ENCODE measurements at places on chromosomes 16 and 17. TPM values are rescaled to one million over a fixed set of nuclear protein-coding genes. Genes with fewer than 3 reads are reported as not detected.

- peaks cover 22% of the 10 kb centered on the region for H3K4me1 ChIP-seq
- H3K27ac ChIP-seq = peak overlapping the region; percentile 97
- DNase-seq = peak; percentile 73
- H3K36me3 ChIP-seq = peaks cover 7% of the 10 kb centered on the region
These were observed 2.2 kb downstream of the ZNF276 start for GRCh38 chr16:89723279-89724250.

The PPP1R27 gene
- total RNA-seq = not detected

DNA sequence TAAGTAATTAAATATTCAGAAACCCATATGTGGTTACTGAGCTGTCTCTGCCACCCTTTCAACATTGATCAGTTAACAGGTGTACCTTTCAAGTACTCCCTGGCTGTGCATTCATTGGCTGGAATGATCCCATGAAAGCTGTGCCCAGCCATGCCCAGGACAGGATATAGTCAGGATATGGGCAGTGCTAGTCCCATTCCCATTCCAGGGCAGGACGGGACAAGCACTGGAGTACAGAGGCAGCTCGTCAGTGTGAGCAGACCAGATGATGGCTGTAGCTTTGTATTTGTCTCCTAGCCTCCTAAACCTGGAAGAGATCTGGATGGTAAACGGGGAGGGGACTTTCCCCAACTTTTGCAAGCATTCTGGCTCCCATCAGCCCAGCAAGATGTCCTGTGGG, 22.5 kb downstream of the HEATR3 start:
- H3K27me3 ChIP-seq = no peaks in the 10 kb centered on the region
- peaks cover 4% of the 10 kb centered on the region for H3K4me1 ChIP-seq
- no peak overlapping the region for H3K27ac ChIP-seq
- DNase-seq = no peak
- H3K4me3 ChIP-seq = no peak overlapping the region

- no peak overlapping the region for H3K27ac ChIP-seq
- H3K27me3 ChIP-seq = no peaks in the 10 kb centered on the region
- H3K36me3 ChIP-seq = peaks cover 5% of the 10 kb centered on the region
- H3K4me3 ChIP-seq = no peak overlapping the region
These were observed 6.7 kb upstream of the RPL27 start for GRCh38 chr17:42991471-42991870.

DNA sequence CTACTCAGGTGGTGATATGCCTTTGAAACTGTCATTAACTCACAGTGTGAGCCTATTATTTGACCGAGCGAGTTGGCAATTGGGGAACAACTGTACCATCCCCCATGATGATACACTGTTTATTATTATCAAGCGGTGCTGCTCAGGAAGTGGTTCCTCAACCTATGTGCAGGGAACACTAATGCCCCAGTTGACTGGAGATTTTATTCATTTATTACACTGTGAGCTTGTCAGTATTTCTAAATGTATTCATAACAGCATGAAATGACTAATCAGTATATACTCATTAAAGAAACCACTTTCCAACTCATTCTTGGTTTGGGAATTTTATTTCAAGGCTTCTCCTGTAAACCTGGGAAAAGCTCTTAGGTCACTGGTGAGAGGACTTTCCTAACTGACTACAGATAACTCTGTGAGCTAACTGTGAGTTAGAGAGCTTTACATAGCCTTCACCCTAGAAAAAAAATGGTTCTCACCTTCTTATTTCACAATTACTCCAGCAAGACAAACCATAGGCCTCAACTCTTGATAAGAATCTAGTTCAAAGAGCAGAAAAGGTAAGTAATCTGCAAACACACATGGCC, 42.4 kb downstream of the NXPH3 start:
- no peak overlapping the region for H3K27ac ChIP-seq
- no peaks in the 10 kb centered on the region for H3K27me3 ChIP-seq
- H3K4me1 ChIP-seq = peaks cover 18% of the 10 kb centered on the region
- DNase-seq = no peak
- peaks cover 2% of the 10 kb centered on the region for H3K36me3 ChIP-seq

GRCh38 chr16:51638339-51639135, 487.5 kb upstream of the SALL1 start:
- no peaks in the 10 kb centered on the region for H3K4me1 ChIP-seq
- H3K27me3 ChIP-seq = no peaks in the 10 kb centered on the region
- no peaks in the 10 kb centered on the region for H3K36me3 ChIP-seq
- no peak overlapping the region for H3K4me3 ChIP-seq

DNA sequence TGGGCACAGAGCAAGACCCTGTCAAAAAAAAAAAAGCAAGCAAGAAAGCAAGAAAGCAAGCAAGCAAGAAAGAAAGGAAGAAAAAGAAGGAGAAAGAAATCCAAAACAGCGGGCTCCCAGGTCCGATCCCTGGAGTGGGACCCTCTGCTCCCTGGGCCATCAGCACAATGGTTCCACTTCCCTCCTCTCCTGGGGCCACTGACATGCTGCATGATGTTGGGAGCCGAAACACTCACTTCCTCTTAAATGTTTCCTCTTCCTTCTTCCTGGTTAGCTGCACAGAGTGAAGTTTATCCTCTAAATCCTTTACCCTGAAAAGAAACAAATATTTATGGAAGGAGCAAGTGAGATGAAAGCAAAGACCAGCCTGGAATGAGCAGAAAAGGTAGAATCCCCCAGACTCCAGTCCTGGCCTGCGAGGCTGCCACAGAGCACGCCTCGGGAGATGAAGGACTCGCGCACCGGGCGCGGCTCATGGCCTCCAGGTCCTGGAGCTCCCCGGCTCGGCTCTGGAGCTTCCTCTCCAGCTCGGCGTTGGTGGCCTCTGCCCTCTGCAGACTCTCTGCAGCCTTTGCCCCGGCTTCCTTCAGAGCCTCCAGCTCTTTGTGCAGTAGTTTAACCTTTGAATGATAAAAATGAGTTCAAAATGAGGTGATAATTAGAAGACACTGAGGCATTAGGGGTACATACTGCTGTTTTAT, 19.0 kb downstream of the CCDC57 start:
- peaks cover 17% of the 10 kb centered on the region for H3K4me1 ChIP-seq
- H3K27me3 ChIP-seq = no peaks in the 10 kb centered on the region
- H3K36me3 ChIP-seq = peaks cover 12% of the 10 kb centered on the region
- DNase-seq = no peak

GRCh38 chr16:23353440-23353839, 51.3 kb downstream of the SCNN1B start:
- no peak overlapping the region for H3K27ac ChIP-seq
- peaks cover 2% of the 10 kb centered on the region for H3K4me1 ChIP-seq
- no peaks in the 10 kb centered on the region for H3K36me3 ChIP-seq
- H3K27me3 ChIP-seq = peaks cover 33% of the 10 kb centered on the region
- no peak overlapping the region for H3K4me3 ChIP-seq
- no peak for DNase-seq
